ENCODE measurements at places on chromosomes 2 and 18.

GRCh38 chr2:239960929-239961661 lies 64.0 kb downstream of the NDUFA10 start:
- no peak for DNase-seq

DNA sequence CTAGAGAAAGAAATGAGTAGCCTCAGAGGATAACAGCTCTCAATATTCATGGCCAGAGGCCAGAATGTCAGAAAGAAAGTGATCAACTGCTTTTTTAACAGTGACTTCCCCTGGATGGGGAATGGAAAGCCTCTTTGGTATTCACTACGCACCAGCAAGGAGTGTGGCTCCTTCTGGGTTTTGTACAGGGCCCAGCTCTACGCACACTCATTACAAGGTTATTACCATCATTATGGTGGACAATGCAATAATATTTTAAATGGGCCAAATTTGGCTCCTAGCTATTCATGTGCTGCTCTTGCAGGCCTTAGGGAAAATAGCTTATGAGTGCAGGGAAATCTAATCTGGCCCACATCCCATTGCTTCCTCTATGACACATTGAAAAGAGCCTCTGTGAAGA lies 1149.5 kb upstream of the FANCL start:
- no peak for DNase-seq

- DNase-seq = no peak
These were observed 116.8 kb upstream of the GATA6 start for GRCh38 chr18:22052405-22053105.

- no peak for DNase-seq
These were observed 3.9 kb upstream of the MYCN start for GRCh38 chr2:15936277-15937104.

DNA sequence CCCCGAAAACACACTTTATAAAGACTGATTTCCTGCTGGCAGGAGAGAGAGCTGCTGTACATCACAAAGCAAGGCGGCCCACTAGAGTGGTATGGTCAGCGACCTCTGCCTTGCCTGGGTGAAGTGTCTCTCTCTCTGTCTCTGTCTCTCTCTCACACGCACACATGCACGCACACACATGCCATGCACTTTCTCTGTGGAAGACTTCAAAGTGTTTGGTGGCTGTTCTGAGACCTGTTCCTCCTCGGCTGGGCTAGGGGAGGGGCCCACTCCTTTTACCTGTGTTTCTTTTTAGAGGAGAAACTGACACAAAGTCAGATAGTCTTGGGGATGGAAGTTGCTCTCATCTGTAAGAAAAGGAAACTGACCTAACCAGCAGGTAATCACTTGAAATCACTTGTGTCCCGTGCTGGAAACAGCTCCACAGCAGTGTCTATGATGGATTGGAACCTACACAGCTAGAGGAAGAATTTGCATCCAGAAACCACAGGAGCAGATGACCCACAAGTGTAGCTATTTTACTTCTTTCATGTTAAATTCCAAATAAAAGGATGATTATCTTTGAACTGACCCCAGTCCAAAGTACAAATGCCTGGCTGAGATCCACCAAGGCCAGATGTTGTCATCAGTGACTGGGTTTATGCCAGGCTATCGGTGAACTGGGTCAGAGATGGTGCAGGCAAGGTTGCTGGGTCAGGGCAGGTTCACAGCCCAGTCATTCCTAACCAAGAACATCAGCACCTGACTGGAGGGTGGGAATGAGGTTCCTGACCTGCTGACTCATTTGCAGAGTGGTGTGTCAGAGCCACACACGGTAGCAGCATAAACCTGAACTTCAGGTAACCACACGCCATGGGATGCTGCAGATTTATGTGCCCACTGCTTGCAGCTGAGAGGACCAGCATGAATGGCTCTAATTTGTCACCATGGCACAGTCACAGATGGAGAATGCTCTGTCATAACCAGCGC lies 63.0 kb downstream of the NPAS2 start:
- no peak for DNase-seq

GRCh38 chr2:64808092-64808491 lies 154.4 kb upstream of the SERTAD2 start:
- DNase-seq = no peak

DNA sequence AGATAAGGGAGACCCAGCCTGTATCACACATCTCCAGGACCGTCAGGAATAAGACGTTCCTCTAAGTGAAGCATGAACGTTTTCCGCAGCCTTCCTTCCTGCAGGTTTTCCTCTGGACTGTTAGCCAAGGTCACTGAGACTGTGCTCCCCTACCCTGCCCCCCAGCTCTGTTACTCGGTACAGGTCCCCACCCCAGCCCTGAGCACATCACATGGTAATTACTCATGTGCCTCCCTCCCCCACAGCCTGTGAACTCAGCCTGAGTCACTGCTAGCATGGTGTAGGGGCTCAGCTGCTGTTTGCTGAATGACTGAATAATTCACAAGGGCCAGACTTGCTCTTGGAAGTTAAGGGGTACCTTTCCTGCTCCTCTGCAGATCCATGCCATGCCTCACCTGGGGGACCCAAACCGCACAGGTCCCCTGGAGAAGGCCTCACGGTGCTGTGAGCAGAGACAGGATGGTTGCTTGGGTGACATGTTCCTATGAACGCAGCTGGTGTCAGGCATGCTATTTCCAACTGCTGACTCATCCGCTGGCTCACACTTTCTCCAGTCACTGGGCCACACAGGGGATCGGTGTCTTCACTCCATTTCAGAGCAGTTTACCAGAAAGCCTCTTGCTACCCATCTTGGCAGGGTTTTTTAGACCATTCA lies 88.2 kb downstream of the PLB1 start:
- peak; percentile 68 for DNase-seq

GRCh38 chr2:203891474-203891873 lies 23.9 kb downstream of the CTLA4 start:
- no peak for DNase-seq

- no peak for DNase-seq
These were observed 29.4 kb upstream of the DYSF start for GRCh38 chr2:71423817-71424420.

DNA sequence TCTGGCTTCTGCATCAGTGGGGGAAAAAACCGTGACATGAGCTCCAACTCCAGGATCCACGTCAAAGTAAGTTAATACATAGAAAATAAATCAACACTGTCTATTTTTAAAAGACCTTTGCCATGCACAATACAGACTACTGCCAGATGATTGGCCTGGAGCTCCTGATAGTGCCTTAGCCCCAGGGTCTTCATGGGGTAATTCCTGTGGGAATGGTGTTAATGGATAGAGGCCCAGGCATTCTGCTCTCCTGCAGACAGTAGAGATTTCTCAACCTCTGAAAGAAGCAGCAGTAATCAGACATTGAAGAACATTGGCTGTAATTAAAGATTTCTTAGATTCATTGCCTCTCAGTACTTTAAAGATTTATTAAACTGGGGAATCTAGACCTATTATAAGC lies 4.3 kb upstream of the PLCL1 start:
- DNase-seq = no peak

DNA sequence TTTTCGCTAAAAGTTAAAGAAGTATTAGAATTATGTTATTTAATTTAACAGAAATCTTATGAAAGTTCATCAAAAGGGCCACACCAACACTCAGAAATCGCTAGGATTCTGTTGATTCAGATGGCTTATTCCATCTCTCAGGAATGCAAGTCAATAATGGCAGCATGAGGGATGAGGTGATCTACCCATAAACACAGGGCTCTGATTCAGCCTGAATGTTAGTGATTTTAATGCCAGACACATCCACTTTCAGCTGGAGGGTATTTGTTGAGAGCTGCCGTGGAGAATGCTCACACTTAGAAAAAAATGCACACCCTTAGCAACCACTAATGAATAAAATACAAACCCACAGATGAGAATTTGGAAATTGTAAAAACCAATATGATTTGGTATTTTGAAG lies 173.3 kb upstream of the ERBB4 start:
- DNase-seq = no peak

- DNase-seq = no peak
These were observed 46.3 kb downstream of the PTPN2 start for GRCh38 chr18:12837747-12838146.

GRCh38 chr2:23203383-23203782 lies 181.6 kb upstream of the KLHL29 start:
- DNase-seq = no peak

DNA sequence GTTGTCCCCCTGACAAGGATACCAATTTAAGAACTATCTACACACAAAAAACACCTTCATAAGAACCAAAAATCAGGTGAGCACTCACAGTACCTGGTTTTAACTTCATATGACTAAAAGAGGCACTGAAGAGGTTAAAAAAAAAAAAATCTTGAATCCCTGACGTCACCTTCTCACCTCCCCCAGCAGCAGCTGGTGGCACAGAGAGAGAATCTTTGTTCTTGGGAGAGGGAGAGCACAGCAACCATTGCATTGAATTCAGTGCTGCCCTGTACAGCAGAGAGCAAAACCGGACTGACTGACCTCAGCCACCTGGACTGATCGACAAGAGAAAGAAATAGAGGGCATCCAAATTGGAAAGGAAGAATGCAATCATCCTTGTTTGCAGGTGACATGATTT lies 566.0 kb downstream of the TMX3 start:
- DNase-seq = peak; percentile 74

GRCh38 chr18:52596748-52597435 lies 256.9 kb downstream of the DCC start:
- no peak for DNase-seq

GRCh38 chr18:13616041-13616440 lies 110.3 kb downstream of the FAM210A start:
- DNase-seq = no peak

DNA sequence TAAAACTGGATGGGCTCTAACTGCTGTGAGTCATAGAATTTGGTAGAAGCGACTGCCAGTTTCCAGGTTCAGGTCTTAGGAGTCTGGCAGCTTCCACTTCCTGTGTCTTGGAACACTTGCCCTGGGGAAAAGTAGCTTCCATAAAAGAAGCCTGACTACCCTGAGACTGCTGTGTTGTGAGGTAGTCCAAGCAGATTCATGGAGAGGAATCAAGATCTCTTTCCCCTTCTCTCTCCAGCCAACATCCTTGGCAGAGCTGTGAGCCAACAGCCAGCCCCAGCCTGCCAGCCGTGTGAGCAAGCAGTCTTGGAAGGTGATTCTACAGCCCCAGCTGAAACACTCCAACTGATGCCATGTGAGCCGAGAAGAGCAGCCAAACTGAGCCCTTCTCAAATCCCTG lies 33.7 kb downstream of the SLC20A1 start:
- DNase-seq = no peak

DNA sequence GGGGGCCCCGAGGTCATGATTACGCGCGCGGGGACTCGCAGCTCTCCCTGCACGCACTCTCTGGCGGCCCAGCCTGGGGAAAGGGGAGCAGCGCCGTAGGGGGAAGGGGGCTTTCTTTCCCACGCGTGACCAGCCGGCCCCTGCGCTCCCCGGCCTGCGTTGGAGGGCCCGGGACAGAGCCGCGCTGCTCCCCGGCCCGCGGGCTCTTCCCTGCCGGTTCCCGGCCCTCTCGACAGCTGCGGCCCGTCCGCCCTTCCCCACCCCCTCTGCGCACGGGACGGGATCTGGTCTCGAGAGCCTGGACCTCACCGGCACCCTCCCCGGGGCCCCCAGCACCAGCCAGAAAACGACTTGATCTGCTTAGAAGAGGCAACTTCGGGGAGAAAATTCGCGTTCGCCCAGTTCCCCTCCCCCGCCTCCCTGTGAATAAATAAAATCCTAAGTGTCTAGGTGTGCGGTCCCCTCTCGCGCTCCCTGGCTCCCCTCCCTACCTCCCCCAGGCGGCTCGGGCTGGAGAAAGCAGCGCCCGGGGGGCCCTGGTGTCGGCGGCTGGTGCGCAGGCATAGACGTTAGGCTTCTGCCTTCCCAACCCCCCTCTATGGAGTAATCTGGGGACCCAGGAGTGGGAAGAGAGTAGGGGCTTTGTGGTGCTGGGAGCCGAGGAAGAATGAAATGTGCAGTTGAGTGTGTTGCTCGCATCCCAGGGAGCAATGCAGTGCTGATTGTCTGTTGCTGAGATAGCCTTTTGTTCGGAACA lies 803 bp upstream of the FIGN start:
- DNase-seq = peak; percentile 10

- no peak for DNase-seq
These were observed 55.4 kb downstream of the CWC22 start for GRCh38 chr2:179951680-179952079.

DNA sequence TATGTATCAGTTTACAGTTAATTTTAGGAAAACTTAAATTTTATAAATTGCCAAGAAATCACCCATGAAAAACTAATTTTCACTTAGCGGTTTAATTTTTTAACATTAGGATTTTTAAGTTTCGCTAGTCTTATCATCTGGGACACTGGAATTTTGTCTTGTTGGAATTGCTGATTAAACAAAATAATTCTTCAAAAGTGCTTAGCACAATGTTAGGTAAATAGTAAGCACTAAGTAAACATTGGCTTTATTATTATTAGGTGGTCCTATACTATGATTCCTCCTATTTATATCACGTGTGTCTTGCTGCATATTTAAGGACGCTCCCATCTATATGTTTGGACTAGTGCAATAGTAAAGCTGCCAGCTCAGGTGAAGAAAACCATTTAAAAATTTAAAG lies 54.6 kb upstream of the MAP4K3 start:
- no peak for DNase-seq

DNA sequence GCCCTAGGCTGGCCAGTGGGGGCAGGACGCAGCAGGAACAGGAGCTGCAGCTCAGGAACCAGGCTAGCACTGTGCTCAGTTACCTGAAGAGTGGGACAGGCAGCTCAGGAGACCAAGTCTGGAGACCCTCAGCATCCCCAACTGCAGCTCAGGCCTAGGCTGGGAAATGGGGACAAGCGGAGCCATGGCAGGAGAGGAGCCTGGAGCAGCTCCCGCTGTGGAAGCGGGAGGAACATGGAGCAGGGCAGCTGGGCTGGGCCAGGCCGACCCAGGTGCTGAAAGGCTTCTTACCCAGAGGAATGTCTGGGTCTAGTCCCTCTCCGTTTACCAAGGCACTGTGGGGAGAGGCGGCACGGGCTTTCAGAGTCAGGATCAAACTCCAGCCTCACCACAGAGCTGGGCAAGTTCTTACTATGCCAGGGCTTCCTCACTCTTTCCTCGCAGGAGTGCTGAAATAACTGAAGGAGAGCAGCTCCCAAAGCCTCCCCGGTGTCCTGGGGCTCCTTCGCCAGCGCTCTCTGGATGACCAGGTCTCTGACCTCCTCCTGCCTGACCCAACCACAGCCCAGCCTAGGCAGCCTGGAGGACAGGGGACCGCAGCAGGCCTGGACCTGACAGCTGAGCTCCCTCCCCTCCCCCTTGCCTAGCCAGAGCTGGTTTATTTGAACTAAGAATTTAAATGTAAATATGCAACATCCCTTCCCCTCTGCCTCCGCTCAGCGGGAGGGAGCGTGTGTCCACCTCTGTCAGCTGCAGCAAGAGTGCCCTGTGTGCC lies 247.8 kb upstream of the SIX2 start:
- peak; percentile 79 for DNase-seq

- DNase-seq = no peak
These were observed 11.9 kb downstream of the NR4A2 start for GRCh38 chr2:156320486-156321098.

GRCh38 chr18:58223717-58224424 lies 179.8 kb downstream of the NEDD4L start:
- peak; percentile 10 for DNase-seq

- no peak for DNase-seq
These were observed 1677.0 kb upstream of the LRRTM1 start for GRCh38 chr2:81981585-81981984.

GRCh38 chr2:203071148-203071547 lies 56.5 kb downstream of the NBEAL1 start:
- DNase-seq = no peak
